ENCODE measurements at places on chromosomes 2 and 18.
A peak's percentile ranks its signal among the peaks of the same experiment; 100 is the strongest.

DNA sequence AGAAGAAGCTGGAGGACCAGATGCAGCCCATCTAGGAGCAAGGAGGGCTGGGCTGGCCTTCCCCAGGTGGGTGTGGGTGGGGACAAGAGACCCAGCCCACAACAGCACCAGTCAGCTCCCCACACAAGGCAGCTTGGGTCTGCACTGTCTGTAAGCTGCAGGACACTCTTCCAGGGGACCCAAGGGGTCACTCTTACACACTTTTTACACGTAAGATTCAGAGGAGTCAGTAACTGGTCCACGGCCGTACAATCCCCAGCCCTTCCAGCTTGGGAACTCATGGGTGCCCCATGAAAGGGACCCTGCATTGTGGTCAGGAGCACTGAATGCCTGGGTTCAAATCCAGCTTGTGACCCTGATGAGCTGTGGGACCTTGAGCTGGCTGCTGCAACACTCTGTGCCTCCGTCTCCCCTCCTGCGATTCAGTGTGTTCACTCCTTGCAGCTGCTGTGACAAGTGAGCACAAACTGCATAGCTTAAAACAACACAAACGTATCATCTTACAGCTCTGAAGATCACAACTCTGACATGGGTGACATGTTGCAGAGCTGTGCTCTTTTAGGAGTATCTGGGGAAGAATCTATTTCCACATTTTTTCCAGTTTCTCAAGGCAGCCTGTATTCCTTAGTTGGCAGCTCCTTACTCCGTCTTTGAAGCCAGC is 11.1 kb upstream of the SLC66A3 start:
- DNase-seq: no peak

GRCh38 chr2:6072276-6072675 is 380.1 kb downstream of the SOX11 start:
- DNase-seq: no peak

DNA sequence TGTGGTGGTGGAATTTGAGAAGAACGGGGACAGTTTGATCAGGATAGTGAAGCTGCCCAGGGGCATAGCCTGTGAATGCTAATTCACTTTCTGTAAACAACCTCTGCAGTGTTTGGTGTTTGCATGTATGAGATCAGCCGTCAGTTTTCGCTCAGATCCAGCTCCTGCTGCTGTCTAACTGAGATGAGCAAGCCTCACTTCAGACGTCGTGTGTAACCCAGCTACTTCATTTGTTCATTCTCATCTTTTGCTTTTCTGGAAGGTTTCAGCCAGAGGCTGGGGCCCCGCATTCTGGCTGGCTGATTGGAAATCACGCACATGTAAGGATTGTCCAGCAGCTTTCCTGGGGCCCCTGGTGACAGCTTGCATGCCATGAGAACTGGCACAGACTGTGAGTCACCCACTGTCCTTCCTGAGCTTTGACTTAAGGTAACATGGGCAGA is 48.9 kb downstream of the LDLRAD4 start:
- DNase-seq: no peak

DNA sequence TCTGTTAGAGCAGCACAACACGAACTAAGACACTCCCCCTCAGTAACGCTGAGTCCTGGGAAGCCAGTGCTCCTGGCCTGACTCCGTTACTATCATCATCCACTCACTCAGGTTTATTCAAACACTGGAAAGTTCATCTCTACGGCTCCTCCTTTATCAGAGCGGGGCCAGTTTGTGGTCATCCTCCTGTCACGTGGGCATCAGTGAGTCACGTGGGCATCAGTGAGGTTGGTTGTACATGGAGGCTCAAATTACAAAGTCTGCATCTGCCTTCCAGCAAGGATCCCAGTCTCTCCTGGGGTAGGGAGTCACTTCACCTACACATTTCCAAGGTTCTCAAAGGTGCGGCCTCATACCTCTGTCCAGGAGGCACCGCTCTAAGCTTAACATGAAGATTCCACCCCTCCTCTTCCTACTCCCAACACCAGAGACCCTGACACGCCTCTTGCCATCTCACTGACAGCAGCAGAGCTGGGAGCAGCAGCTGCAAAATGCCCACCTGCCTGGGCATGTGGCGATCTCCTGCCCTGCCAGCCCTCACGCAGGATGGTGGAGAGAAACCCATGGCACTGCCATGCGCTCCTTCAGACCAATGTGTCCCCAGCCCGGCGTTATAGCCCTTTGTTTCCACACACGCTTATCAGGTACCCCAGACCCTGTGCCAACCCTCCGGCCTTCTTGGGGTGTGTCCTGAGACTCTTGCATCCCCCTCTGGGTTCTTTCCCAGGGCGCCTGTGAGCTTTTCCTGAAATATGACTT is 99.2 kb upstream of the PTPRM start:
- no peak for DNase-seq

- no peak for DNase-seq
Observed at GRCh38 chr2:144412709-144413108, 107.2 kb downstream of the ZEB2 start.

GRCh38 chr2:117936871-117937428 is 76.9 kb downstream of the CCDC93 start:
- DNase-seq: no peak

DNA sequence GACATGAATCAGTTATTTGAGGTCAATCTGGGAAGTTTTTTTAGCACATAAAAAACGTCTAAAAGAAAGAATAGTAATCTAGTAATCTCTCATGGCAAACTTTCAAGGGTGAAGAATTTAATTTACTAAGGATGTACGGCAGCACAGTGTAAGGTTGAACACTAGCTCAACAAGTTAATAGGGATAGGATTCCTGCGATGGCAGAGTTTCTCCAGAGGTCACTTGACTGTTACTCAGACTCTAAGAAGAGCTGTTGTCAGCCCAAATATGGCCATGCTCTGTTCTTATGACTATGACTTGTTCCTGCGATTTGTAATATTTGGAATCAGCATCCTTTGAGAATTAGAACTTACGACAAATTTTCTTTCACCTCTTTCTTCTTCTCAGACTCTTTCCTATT is 553.3 kb upstream of the TNP1 start:
- DNase-seq: peak; percentile 83

DNA sequence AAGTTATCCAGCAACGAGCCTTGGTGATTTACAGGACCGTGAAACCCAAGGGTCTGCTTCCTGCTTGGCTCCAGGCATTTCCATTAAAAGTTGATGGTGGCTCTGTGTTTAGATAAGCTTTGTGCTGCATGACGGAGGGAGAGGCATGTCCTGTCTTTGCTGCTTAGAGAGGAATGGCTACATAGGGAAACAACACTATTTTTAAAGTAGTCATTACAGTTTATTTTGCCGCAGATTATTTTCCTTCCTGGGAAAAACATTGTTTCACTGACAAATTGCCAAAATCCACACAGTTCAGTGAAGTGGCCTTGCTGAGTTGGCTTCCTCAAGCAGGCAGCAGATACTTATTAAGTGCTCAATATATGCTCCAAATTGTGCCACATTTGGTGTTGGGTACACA is 98.5 kb downstream of the THSD7B start:
- DNase-seq: peak; percentile 6

DNA sequence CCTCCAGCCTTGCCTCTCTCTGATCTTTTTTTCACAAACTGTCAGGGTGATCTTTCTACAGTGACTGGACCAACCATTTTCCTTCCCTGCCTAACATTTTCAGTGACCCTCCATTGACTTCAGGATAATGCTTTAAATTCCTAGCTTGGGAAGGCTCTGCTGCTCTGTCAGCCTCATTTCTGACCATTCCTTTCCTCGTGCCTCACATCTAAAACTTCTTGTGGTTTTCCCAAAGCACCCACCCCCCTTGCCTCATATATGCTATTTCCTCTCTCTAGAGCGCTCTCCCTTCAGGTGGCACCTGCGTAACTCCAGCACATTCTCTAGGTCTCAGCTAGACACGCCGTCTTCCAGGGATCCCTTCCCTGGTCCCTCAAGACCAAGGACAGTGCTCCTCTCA is 37.2 kb downstream of the DRC1 start:
- DNase-seq: no peak

GRCh38 chr2:225649274-225649673 is 249.8 kb downstream of the NYAP2 start:
- no peak for DNase-seq

DNA sequence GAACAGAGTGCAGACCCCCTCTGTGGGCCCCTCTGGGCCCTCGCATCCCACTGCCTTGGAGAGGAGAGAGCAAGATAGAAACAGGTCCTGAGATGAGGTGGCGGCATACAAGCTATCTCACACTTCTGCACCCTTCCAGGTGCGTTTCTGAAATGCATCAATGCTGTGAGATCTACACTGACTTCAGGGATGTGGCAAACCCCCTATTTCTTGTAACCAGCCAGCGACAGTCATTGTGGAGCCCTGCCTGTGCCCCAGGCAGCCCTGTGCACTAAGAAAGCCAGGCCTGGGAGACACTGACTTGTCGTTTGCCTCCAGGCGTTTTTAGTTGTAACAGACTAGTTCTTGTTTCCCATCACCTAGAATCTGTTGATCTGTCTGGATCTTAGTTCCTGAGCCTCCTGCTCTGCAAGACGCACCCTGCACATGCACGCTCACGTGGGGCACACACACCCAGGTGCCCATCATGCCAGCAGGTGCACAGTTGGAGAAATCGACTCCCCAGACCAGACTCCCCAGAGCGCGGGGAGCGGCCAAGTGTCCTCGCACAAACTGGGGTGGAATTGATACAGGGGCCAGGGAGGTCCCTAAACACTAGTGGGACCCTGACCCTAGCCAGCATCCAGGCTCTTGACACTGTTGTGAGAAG is 238.0 kb downstream of the FAM210A start:
- DNase-seq: no peak

Measured in stromal cell of bone marrow (primary cell).